ENCODE measurements at places on chromosomes 11 and 22. TPM values are rescaled to one million over a fixed set of nuclear protein-coding genes. Genes with fewer than 3 reads are reported as not detected.

Gene CHRDL2
- 0.28 TPM for total RNA-seq

Gene THRSP
- 12.7 TPM for total RNA-seq

Gene SH3BP1
- total RNA-seq, result 11.5 TPM

GRCh38 chr11:118291477-118292135, 12.9 kb upstream of the CD3E start:
- no peak for DNase-seq

- DNase-seq, result no peak
Observed at GRCh38 chr22:42172773-42173172, 42.2 kb upstream of the CYP2D6 start.
